ENCODE measurements at places on chromosomes 5 and 9.

DNA sequence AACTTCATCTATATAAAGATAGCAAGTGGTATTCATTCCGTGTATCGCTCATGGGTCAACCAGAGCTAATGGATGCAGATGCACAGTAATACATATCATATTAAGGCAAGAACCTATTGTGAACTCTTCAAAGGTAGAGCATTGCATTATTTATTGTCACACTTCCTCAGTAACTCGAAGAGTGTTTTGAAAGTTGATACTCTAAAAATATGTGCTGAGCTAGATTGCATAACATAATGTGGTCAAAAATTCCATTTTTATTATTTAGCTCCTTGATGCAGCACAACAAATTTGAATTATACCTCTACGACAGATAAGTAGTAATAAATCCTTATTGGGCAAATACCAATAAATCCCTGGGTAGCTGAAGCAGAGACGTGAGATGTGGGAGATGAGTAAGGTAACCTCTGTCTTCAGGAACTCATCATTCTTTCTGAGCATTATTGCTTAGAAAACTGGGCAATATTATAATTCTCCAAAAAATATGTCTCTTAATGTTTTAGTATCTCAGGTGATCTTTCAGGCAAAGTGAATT is 70.3 kb downstream of the CDH18 start:
- no peak for DNase-seq

- DNase-seq: no peak
Measured at GRCh38 chr9:78028926-78029325, 2.7 kb downstream of the GNAQ start.

- no peak for DNase-seq
Measured at GRCh38 chr9:136516191-136516654, 29.6 kb downstream of the NOTCH1 start.

GRCh38 chr5:54626407-54626806 is 108.8 kb downstream of the SNX18 start:
- DNase-seq: no peak

- DNase-seq: no peak
Measured at GRCh38 chr9:17604556-17604955, 25.7 kb downstream of the SH3GL2 start.

DNA sequence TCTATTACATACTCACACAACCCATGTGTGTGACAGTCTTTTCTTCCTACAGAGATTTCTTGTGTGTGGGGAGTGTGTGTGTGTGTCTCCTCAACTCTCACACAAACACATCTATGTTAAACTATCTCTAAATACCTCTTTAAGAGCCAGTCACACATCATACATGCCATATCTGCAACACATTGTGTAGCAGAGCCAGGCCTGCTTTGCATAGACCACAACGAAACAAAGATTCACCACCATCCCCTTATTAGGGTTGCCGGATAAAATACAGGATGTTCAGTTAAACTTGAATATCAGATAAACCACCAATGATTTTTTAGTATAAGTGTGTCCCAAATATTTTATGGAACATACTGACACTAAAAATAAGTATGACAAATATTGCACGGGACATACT is 2.3 kb downstream of the FAM170A start:
- no peak for DNase-seq

- peak; percentile 28 for DNase-seq
Measured at GRCh38 chr9:37187292-37187691, 66.9 kb downstream of the ZCCHC7 start.

DNA sequence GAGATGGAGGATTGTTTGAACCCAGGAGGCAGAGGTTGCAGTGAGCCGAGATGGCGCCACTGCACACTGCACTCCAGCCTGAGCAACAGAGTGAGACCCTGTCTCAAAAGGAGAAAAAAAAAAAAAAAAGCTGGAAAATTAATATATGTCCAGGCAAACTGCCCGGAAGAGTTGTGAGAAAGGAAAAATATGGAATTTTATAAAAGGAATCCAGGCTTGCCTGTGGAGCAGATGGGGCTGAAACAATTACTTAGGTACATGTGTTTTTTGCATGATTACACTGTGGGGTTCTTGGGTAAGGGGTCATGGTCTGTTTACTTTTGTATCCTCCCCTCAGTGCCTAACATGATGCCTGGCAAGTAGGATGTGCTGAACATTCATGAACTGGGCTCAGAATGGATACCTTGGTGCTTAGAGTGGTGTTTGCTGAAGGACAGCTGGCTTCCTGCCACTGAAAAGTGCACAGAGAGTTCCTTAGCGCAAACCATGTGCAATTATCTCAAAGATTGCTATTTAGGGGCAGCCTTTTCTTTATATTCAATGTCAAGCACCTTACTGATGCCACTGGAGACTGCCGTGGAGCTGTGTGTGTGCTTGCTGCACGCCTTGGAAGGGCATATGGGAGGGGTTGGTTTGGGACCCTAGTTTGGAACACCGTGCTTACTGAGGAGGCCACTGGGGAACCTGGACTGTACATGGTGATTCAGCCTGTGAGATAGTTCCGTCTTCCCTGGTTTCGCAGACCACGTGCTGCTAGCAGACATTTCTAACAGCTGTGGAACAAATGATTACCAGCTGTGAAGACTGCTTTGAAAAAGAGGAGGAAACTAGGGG is 78.4 kb downstream of the MAP1B start:
- no peak for DNase-seq

DNA sequence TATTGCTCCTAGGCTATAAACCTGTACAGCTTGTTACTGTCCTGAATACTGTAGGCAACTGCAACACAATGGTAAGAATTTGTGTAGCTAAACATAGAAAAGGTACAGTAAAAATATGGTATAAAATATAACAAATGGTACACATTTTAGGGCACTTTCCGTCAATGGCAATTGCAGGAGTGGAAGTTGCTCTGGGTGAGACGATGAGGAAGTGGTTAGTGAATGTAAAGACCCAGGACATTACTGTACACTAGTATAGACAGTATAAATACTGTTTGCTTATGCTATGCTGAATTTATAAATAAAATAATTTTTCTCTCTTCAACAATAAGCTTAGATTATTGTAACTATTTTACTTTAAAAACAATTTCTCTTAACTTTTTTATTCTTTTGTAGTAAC is 15.6 kb upstream of the ADRB2 start:
- DNase-seq: no peak

GRCh38 chr5:76664079-76664478 is 40.9 kb upstream of the F2RL2 start:
- DNase-seq: no peak

DNA sequence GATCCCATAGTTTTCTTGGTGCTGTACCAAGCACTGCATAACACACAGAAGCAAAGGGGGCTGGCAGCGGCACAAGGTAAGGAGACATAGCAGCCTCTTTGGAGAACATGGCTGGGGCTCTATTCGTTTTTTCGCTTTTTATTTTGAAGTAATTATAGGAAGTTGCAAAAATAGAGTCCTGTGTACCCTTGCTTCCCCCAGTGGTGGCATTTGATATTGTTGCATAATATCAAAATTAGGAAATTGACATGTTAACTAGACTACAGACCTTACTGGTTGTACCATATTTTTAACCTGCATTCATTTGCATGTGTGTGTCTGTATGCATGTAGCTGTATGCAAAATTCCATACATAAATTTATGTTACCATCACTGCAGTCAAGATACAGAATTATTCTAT is 6.6 kb upstream of the UBQLN1 start:
- DNase-seq: peak; percentile 72

- no peak for DNase-seq
Measured at GRCh38 chr9:38414040-38414723, 10.1 kb downstream of the IGFBPL1 start.

- no peak for DNase-seq
Measured at GRCh38 chr5:15248731-15249130, 251.2 kb upstream of the FBXL7 start.

DNA sequence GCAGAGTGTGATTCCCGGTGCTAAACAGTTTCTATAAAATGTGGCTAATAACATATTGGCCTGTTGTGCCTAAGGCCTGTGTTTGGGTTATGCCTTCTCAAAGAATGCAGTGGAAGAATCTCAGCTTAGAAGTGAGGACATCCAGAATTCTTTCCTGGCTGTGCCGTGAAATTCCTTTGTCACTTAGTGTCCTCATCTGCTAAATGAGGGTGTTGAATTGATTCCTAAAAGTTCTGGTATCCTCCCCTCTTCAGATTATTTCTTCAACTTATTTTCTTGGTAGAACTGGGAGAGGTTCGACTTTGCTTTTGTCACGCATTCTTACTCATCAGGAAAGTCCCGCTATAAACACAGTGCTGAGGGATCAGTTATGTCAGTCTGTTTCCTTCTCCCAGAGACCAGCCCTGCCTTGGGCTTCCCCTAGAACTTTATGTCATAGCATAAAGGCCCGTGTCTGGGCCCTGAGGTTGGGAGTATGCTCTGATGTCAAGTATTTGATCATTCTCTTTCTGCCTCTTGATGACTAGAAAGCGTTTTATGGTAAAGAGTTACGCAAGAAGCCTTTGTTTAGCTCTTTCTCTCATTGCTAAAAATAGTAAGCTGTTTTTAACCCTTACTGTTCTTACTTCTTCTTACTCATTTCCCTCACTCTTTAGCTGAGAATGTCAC is 29.5 kb downstream of the MTAP start:
- no peak for DNase-seq

- DNase-seq: no peak
Measured at GRCh38 chr5:148382961-148383360, 797 bp upstream of the FBXO38 start.

GRCh38 chr5:33933723-33934169 is 2.4 kb upstream of the RXFP3 start:
- DNase-seq: no peak

GRCh38 chr5:147509710-147510651 is at the start of gene DPYSL3:
Gene DPYSL3 (minus strand): TSS chr5:147510068. CDS start chr5:147509858, 210 bp downstream.
- DNase-seq: no peak

DNA sequence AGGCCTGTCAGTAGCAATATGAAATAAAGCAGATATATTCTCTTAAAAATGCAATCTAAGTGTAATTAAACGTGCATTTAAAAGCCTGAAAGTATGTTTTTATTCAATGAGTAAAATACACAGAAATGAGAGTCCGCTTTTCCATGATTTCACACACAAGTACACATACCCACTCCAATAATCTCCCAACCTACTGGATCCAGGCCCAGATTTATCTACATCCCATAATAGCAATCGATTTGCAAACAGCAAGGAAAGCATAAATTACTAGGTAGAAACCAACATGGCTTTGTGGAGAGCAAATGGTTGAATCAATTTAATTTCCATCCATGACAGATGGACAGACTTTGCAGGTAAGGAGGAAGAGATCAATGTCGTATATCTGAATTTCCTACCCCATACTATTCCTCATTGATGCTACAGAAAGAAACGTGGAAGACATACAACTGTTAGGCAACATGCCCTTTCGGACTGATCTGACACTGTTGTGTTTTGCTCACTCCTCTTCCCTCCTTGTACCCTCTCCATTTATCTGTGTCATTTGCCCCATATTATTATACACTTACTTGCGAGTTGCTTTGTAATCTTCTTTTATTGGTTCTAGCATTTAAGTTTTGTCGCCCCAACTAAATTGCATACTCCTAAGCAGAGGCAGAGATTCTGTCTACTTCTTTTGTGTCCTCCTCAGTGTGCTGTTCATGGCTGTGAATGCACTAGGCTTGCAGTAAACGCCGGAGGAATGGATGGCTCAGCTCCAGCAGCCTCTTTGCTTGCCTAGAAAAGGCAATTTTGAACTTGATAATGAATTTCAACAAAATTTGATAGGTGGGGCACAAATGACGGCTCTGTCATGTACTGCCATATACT is 133.6 kb downstream of the NFIB start:
- no peak for DNase-seq

DNA sequence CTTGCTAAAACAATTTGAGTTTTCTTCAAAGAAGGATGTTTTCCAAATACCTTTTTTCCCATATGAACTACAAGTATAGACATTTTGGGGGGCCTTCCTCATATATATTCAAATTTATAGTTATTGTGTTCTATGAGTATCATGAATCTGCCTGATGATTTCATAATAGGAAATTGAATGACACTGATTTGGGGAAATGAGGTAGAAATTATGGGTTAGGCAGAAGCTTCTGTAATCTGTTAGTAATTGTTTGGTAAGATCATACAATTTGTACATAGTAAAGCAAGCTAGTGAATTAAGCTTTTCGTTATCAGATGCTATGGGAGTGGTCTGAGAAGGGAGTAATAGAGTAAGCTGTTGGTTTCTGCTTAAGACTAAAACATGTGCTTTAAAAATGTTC is 98.0 kb downstream of the TRIO start:
- no peak for DNase-seq

- DNase-seq: peak; percentile 41
Measured at GRCh38 chr5:79236970-79237739, 1.2 kb downstream of the JMY start.

- DNase-seq: no peak
Measured at GRCh38 chr9:89714321-89714720, 109.5 kb downstream of the GADD45G start.

DNA sequence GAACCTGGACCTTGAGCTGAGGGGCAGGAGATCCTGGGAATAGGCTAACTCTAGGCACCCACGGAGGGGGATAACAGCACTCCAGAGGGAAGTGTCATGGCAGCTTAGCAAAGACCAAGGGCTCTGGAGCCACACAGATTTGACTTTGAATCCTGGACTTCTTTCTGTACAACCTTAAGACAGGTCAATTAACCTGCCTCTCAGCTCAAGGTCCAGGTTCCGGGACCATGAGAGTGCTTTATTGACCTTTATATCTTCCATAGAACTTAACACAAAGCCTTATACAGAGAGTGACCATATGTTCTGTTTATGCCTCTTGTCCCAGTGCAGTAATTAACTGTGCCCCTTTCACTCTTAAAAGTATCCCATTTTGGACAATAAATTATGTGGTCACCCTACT is 90.5 kb upstream of the LRRTM2 start:
- DNase-seq: no peak

GRCh38 chr9:96605328-96605727 is 14.3 kb downstream of the CDC14B start:
- DNase-seq: no peak

- no peak for DNase-seq
Measured at GRCh38 chr9:3239240-3239639, 286.6 kb downstream of the RFX3 start.

GRCh38 chr5:74916831-74917710 is 50.9 kb upstream of the FAM169A start:
- DNase-seq: no peak

- no peak for DNase-seq
Measured at GRCh38 chr9:76478226-76478625, 19.2 kb downstream of the GCNT1 start.

Measured in germinal center (tissue), 1 donor.